ENCODE measurements at places on chromosomes 5 and 9. TPM values are rescaled to one million over a fixed set of nuclear protein-coding genes. Genes with fewer than 3 reads are reported as not detected.

PLAC8L1 gene
- 0.43 TPM for total RNA-seq

SLCO6A1 gene
- total RNA-seq, result not detected

SLC30A5 gene
- total RNA-seq, result 50.6 TPM

CWC27 gene
- 12.3 TPM for total RNA-seq

PCDHA1 gene
- not detected for total RNA-seq

PRSS3 gene
- 48.0 TPM for total RNA-seq

RMRP gene
- total RNA-seq, result 24,624 TPM

REXO4 gene
- 10.8 TPM for total RNA-seq

TMEM232 gene
- 1.4 TPM for total RNA-seq

FOXD4 gene
- 0.24 TPM for total RNA-seq

NPM1 gene
- 1,667 TPM for total RNA-seq

SPATA31D4 gene
- not detected for total RNA-seq

ESM1 gene
- not detected for total RNA-seq

LMNB1 gene
- 4.7 TPM for total RNA-seq

PCDHGA1 gene
- total RNA-seq, result not detected

PFN3 gene
- not detected for total RNA-seq

TIMD4 gene
- total RNA-seq, result 0.72 TPM

CER1 gene
- not detected for total RNA-seq

RORB gene
- 0.21 TPM for total RNA-seq

OR1J2 gene
- not detected for total RNA-seq

IFNA13 gene
- not detected for total RNA-seq

TAS2R1 gene
- not detected for total RNA-seq

FST gene
- 176 TPM for total RNA-seq

DOCK8 gene
- total RNA-seq, result 0.24 TPM

DBH gene
- not detected for total RNA-seq

IFNA4 gene
- total RNA-seq, result not detected

CATSPER3 gene
- not detected for total RNA-seq

FOXD1 gene
- 4.1 TPM for total RNA-seq

OBP2B gene
- not detected for total RNA-seq

JMY gene
- 10.6 TPM for total RNA-seq

TSSK1B gene
- 0.21 TPM for total RNA-seq

HTR4 gene
- not detected for total RNA-seq

CDX1 gene
- under 0.01 TPM for total RNA-seq

PCDHGA2 gene
- total RNA-seq, result 0.21 TPM

LECT2 gene
- total RNA-seq, result not detected

KIF24 gene
- total RNA-seq, result 0.48 TPM

TMC1 gene
- total RNA-seq, result not detected

TXN gene
- 345 TPM for total RNA-seq

SPINK13 gene
- total RNA-seq, result not detected

PIP5K1B gene
- total RNA-seq, result not detected

NFIB gene
- 8.0 TPM for total RNA-seq

CHD1 gene
- 47.0 TPM for total RNA-seq

SARDH gene
- 0.96 TPM for total RNA-seq

C9orf153 gene
- 0.48 TPM for total RNA-seq

IL3 gene
- total RNA-seq, result not detected

TEK gene
- under 0.01 TPM for total RNA-seq

ELAVL2 gene
- total RNA-seq, result not detected

ACTBL2 gene
- 0.21 TPM for total RNA-seq

FRMD3 gene
- 0.43 TPM for total RNA-seq

MSMP gene
- total RNA-seq, result not detected

MEIKIN gene
- not detected for total RNA-seq

BARX1 gene
- total RNA-seq, result not detected

GHR gene
- total RNA-seq, result 1.4 TPM

DNAJA1 gene
- total RNA-seq, result 71.8 TPM

STPG3 gene
- total RNA-seq, result not detected

Data from tracheal epithelial cell (primary cell).